ENCODE measurements at places on chromosomes 12 and 14.
A peak's percentile ranks its signal among the peaks of the same experiment; 100 is the strongest.

GRCh38 chr12:62772416-62772955 lies 162.5 kb downstream of the PPM1H start:
- DNase-seq, result no peak

GRCh38 chr12:6123258-6123657 lies 1.2 kb downstream of the VWF start:
- DNase-seq, result no peak

DNA sequence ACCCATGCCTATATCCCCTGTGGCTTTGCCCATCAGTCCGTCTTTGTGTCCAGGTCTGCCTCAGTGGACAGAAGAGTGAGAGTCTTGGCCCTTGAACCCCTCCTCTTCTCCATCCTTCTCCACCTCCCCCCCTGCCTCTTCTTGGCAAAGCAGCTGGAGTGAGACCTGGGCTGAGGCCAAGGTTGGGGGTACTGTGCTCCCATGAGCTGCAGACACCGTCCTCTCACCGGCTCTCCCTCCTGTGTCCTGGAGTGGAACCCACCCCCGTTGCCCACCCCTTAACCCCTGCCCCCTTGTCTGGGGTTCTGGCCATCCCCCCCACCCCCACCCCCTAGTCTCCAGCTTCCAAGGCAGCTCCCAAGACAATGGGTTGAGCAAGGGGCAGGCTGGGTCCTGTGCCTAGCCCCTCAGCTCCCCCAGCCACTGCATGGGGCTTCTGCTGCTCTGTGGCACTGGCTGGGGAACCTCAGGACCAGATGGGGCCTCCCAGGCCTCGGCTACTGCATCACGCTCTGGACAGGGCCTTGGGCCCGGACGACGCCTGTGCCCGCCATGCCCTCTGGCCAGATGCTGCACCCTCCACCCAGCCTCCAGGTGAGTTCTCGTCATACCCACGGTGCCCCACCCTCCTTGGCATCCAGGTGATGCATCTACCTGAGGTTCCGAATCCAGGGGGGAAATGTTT lies 35.7 kb downstream of the RTL1 start:
- no peak for DNase-seq

- no peak for DNase-seq
Observed at GRCh38 chr14:42513837-42514236, 907.2 kb downstream of the LRFN5 start.

DNA sequence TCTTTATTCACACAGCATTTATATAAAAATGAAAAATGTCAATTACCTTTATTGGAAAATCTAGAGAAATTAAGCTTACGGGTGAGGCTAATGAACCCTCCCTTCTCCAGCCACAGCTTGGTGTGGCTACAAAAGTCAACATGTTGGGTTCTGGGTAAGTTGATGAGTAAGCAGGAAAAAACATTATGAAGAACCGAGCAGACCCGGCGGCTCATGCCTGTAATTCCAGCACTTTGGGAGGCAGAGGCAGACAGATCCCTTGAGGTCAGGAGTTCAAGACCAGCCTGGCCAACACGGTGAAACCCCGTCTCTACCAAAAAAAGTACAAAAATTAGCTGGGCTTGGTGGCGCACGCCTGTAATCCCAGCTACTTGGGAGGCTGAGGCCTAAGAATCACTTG lies 10.9 kb downstream of the NAA25 start:
- DNase-seq, result no peak

DNA sequence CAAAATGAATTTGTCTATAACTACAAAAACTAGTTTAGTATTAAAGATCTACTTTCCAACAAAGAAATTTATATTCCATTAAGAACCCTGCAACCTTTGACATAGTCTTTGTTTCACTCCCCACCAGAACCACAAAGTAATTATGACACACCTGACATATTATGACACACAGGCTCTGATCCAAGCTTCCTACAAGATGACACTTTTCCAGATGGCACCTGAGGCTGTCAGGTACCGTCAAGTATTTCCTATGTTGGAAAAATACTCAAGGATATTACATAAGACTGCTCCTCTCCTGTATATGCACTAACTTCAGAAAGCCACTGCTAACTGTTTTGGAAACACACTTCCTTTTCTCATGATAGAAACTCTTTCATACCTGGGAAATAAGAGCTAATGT lies 38.9 kb downstream of the STXBP6 start:
- no peak for DNase-seq

DNA sequence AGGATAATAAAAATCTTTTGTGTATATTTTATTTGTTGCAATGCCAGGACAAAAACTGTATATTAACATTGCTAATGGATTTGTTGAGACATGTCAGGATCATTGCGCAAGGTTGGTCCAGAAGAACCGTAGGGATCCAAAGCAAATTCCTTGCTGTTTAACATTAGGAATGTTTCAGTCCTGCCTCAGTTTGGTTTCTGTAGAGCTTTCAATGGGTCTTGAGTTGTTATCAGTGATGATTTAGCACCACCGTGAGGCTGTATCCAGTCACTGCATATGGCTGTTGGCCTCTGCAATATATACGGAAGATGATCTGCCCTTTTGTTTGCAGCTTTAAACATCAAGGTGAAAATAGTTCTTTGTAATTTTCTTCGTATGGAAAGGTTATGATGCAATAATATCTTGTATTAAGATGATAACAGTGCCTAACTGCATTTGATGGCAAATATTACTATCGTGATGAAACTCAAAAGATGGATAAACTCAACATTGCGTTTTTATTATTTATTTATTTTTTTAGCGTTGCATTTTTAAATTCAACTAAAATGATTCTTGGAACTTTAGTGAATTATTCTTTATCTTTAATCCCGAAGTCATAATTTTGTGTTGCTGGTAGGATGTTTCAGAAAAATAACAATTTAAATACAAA lies 231.2 kb downstream of the AKAP6 start:
- peak; percentile 47 for DNase-seq

DNA sequence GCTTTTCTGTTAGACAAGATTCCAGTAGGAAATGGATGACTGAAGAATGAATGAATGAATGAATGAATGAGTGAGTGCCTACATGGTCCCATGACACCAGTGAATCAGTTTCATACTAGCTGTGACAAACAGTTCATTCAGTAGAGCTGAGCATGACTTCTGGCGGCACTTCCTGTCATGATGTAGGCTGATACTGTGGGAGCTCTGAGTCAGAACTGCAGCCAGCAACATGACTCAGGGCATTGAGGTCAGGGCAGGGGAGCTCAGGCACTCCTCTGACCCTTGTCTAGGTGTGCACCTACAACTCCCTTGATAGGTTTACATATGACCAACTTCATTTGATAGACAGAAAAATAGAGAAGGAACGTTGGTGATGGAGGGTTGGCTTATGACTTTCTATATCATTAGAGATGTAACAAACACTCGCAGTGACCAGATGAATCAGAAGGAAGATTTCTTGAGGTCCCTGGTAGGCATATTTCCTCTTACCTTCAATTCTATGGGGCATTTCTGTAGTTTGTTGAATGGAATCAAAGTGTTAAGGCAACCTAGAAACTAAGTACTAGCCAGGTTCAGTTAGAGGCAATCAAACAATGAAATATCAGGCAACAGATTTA lies 139.3 kb upstream of the ARHGAP5 start:
- DNase-seq, result no peak

- no peak for DNase-seq
Observed at GRCh38 chr12:114938487-114939210, 254.7 kb upstream of the TBX3 start.

GRCh38 chr12:107320033-107320928 lies 226.9 kb upstream of the CRY1 start:
- DNase-seq, result no peak

DNA sequence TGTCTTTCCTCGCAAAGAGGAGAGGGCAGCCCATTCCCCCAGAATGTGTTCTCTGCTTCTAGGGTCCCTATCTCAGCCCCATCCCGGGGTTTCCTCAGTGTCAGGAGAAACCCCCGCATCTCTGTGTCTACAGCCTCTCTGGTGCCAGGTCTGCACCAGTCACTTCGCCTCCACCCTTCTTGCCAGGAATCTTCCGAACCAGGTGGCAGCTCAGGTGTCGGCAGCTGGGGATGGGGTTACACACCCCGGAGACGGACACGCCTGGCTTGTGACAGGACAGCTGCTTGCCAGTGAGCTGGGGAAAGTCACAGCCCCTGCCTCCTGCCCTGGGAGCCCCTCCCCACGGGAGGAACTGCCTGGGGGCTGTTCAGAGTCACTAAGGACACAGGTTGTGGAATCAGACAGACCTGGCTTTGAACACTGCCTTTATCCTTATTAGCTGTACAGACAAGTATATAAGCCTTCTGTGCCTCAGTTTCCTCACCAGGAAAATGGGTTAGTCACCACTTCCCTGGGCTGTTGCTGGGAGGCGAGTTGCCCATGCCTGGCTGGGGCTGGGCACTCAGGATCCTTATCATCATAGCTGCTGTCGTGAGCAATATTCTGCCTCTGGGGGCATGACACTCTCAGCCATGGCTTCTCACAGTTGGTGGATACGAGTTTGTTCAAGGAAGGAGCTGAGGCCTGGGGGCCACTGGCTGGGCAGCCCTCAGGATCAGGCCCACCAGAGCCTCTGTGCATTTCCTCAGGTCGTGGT lies 10.8 kb downstream of the HIP1R start:
- no peak for DNase-seq

- no peak for DNase-seq
Observed at GRCh38 chr12:43836475-43836989, 651 bp downstream of the TMEM117 start.

- DNase-seq, result no peak
Observed at GRCh38 chr12:89346741-89347324, 5.5 kb downstream of the DUSP6 start.

GRCh38 chr12:16473610-16474326 lies 126.3 kb downstream of the MGST1 start:
- DNase-seq, result no peak

GRCh38 chr12:13223179-13223804 lies 26.8 kb downstream of the EMP1 start:
- DNase-seq, result no peak

DNA sequence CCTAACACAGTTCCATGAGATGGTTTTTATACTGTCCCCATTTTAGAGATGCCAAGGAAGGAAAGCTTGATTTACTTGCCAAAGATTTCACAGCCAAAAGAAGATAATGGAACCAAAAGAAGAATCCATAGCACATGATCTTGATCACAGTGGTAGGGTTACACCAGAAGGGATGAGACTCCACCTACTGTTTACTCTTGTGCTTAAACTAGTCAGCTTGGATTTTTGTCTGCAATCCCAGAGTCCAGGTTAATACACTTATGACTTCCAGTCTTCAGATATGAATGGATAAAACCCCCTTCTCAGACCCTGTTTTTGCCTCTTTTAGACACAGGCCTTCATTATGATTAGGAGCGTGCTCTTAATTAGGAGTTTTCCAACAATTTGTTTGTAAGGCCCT lies 454.2 kb downstream of the AEBP2 start:
- DNase-seq, result no peak

DNA sequence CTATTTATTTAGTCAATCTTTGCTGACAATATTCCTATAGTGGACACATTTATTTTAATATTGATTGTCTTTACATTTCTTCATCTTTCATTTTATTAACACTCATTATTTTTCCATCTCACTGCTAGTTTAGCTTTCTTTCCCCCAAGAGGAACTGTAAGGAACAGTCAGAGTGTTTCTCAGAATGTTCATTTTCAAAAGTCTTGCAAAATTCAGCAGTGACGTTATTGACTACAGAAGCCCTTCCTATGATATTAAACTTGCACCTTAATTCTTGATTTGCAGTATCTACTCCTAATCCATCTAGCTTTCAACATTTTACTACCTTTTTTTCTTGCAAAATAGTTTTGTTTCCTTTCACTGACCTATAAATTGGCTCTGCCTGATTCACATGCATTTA lies 13.0 kb downstream of the CLEC2B start:
- no peak for DNase-seq

- no peak for DNase-seq
Observed at GRCh38 chr14:35998303-35998702, 172.2 kb downstream of the BRMS1L start.

DNA sequence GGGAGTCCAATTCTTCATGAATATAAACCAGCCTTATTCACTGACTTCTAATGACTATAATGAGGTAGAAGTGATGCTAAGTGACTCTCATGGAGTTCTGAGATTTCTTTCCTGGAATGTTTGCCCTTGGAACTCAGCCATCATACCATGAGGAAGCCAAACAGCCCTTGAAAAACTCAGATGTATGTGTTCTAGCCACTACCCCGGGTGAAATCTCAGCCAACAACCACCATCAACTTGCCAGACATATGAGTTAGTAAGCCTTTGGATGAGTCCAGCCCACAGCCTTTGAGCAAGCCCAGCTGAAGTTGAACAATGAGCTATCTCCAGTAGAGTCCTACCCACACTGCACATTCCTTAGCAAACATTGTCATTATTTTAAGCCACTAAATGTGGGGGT lies 149.5 kb downstream of the SLC6A15 start:
- DNase-seq, result no peak

DNA sequence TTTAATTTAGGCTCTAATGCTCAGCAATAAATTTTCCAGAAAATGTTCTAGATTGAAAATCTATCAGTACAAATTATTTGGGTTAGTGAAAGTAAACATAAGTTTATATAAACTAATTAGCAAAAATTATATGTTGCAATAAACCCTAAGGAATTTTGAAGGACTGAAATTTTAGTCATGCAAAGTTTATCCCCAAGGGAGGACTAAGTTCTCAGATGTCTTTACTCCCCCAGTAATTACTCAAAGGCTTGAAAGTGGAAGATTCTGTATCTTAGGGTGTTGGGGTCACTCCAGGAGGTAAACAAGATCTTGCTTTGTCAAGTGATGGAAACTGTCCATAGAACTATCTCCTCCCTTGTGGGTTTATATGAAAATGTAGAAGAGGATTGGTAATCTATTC lies 183.7 kb downstream of the AKAP6 start:
- no peak for DNase-seq

- no peak for DNase-seq
Observed at GRCh38 chr12:106081606-106082005, 57.1 kb downstream of the NUAK1 start.
